ENCODE measurements at places on chromosomes 7 and 10.

- DNase-seq, result no peak
Measured at GRCh38 chr10:86359954-86360353, 6.6 kb downstream of the GRID1 start.

DNA sequence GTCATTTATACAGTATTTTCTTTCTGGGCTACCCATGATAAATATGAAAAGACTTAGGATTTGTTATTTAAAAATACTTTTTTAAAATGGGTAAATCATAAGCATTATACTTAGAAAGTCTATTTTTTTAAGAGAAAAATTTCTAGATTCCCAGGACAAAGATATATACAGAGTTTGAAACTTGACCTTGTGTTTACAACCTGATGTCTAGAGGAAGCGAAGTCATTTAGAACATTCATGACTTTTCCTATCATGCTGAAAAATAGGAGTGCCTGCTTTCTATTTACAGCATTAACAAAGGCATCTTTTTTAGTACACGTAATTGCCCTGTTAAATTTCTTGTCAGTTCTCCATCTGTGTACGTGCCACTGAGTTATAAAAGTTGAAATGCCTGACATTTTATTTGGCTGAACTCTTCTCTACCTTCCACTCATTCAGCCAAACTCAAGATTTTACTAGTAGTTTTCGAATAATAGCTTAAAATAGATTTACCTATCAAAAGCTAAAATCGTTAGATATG is 23.0 kb downstream of the GNAT3 start:
- no peak for DNase-seq

GRCh38 chr10:1731592-1731991 is 5.7 kb downstream of the ADARB2 start:
- DNase-seq, result no peak

- no peak for DNase-seq
Measured at GRCh38 chr10:80277016-80277415, 12.4 kb downstream of the MAT1A start.

GRCh38 chr10:59227136-59227673 is 50.8 kb downstream of the PHYHIPL start:
- DNase-seq, result no peak
